ENCODE measurements at places on chromosomes 6 and 20. TPM values are rescaled to one million over a fixed set of nuclear protein-coding genes. Genes with fewer than 3 reads are reported as not detected.

DNA sequence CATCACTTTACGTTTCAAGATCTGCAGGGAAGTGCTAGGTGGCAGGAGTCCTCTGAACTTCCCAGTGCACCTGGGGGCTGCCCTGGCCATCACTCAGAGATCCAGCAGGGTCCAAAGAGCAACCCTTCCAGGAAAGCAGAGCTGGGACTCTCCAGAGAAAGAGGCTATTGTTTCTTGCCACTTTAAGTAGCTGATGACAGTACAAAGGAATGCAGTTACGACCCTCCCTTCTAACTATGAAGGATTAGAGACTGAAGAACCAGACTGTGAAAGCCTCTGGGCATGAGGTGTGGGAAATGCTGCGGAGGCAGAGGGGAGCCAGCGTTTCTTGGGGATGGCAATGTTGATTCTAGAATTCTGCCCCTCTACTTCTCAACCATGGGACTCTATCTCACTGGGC, 189.1 kb upstream of the SUPT3H start:
- no peak overlapping the region for H3K4me3 ChIP-seq
- H3K27me3 ChIP-seq, result peaks cover 3% of the 10 kb centered on the region
- peak overlapping the region; percentile 70 for H3K27ac ChIP-seq

DNA sequence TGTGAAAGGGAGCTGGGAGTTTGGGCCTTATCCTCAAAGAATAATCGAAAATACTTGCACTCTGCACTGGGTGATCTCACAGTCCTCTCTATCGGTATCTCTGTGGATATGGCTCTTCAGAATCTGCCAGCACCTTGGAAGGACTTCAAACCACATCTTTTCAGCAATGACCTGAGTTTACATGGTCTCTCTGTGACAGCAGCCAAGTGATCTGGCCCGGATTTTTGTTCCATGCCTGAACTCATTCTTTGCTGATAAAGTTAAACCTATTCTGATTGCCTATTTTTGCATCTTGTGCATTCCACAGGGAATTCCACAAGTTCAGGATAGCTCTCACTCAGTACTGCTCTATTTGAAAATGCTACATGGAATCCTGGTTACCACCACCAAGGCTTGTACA, 98.9 kb downstream of the HDGFL1 start:
- no peaks in the 10 kb centered on the region for H3K36me3 ChIP-seq
- no peak overlapping the region for H3K4me3 ChIP-seq
- H3K27ac ChIP-seq, result no peak overlapping the region
- no peak for DNase-seq

DNA sequence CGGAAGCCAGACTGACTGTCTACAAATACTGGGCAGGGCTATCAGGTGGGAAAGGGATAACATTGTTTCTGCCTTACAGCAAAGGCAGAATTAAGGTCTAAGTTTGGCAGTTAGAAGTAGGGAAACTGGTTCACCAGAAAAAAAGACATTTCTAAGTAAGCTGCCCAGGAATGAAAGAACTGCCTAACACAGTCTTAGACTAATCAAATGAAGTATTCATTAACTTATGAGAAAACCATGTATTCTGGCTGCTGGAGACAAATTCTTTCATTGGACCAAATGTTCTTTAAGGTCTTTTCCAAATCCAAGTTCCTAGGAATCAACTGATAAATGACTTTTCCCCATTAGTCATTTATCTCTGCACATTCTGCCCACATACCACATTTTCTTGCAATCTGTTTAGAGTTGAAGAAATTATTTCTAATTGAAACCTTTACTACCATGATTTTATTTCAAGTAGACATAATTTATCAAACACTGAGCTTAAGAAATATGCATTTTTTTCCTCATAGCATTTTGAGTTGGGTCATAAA, 120.3 kb upstream of the OGFRL1 start:
- H3K4me1 ChIP-seq, result no peaks in the 10 kb centered on the region
- DNase-seq, result no peak
- H3K36me3 ChIP-seq, result no peaks in the 10 kb centered on the region
- H3K27me3 ChIP-seq, result peaks cover 4% of the 10 kb centered on the region
- no peak overlapping the region for H3K4me3 ChIP-seq

DNA sequence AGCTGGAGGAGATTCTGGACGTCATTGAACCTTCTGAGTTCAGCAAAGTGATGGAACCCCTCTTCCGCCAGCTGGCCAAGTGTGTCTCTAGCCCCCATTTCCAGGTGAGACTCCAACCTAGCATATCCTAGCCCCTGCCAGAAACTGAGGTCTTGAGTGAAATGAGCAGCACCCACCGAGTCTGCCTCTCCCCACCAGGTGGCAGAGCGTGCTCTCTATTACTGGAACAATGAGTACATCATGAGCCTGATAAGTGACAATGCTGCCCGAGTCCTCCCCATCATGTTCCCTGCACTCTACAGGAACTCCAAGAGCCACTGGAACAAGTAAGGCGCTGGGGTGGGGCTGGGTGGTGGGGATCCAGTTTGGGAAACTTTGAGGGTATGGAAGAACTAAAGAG, 4.6 kb downstream of the MEA1 start:
- H3K27me3 ChIP-seq, result no peaks in the 10 kb centered on the region
- peaks cover 12% of the 10 kb centered on the region for H3K4me1 ChIP-seq
- DNase-seq, result no peak
- peaks cover 13% of the 10 kb centered on the region for H3K36me3 ChIP-seq
- no peak overlapping the region for H3K27ac ChIP-seq

- H3K27me3 ChIP-seq, result no peaks in the 10 kb centered on the region
- H3K4me1 ChIP-seq, result peaks cover 23% of the 10 kb centered on the region
- peaks cover 16% of the 10 kb centered on the region for H3K36me3 ChIP-seq
- DNase-seq, result no peak
Measured at GRCh38 chr6:13327691-13328075, 654 bp downstream of the TBC1D7 start.

DNA sequence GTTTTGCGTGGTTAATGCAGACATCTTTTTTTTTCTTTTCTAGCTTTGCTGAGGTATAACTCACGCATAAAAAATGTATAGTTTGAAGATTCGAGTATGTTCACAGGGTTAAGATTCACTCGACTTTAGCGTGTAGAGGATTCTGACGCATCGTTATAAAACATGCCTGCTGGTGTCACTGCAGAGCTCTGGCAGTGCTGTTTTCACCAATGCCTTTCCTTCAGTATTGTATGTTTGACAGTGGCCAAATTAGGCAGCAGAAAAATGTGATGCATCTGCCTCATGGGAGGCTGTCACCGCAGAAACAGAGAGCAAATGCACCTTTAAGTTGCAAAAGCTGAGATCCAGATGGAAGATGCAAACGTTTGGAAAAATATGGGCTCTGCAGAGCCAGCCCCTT, 18.0 kb upstream of the SIRPB2 start:
- no peak for DNase-seq
- no peak overlapping the region for H3K4me3 ChIP-seq
- H3K27ac ChIP-seq, result no peak overlapping the region
- H3K27me3 ChIP-seq, result peaks cover 50% of the 10 kb centered on the region
- no peaks in the 10 kb centered on the region for H3K4me1 ChIP-seq

GRCh38 chr6:157539421-157539822, 158.4 kb downstream of the ZDHHC14 start:
- peak overlapping the region; percentile 27 for H3K27ac ChIP-seq
- H3K27me3 ChIP-seq, result peaks cover 3% of the 10 kb centered on the region
- H3K4me1 ChIP-seq, result peaks cover 21% of the 10 kb centered on the region
- H3K36me3 ChIP-seq, result no peaks in the 10 kb centered on the region
- DNase-seq, result no peak
- H3K4me3 ChIP-seq, result no peak overlapping the region

DNA sequence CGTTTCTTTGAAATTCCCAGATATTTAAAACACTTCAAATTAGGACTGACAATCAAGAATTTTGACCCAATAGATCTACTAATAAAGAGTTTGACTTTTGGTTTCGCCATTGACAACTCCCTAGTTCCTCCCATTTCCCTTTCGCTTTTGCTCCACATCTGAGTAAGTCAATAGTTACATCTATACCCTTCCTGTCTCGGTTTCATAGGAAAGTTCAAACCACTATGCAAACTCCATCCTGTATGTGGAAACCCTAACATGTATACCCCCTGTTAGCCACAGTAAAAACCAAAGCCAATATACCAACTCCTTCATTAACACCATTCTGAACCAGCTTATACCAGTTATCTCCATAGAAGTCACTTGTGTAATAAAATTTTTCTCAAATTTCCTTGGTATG, 311.1 kb downstream of the MMUT start:
- no peak overlapping the region for H3K4me3 ChIP-seq
- H3K36me3 ChIP-seq, result no peaks in the 10 kb centered on the region
- no peaks in the 10 kb centered on the region for H3K4me1 ChIP-seq
- DNase-seq, result no peak

The OXT gene
- 1.2 TPM for total RNA-seq

The MCHR2 gene
- total RNA-seq, result not detected

The HLA-DOB gene
- 0.88 TPM for total RNA-seq

All from type B pancreatic cell (in vitro differentiated cells).